NCI-H748 treated with DMSO at 0.1 percent for 48 hours (cell line): ENCODE measurements at places on chromosomes 11 and 22.

DNA sequence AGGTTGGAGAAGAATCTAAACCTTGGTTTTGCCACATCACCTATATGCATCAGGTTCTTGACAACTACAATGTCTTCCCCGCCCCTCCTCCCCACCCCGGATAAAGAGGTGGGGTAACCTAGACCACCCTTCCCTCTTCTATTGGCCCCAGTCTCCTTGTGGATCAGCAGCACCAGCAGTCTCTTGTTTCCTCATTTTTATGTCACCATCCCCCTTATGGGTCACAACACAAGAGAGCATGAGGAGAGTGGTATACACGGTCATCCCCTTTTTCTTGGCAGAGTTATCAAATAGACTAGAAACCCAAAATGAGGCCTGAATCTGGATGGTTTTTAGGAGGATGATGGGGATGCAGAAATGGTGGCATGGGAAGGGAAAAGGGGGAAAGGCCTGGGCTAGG is 1.2 kb downstream of the MS4A4E start:
- DNase-seq, result no peak

DNA sequence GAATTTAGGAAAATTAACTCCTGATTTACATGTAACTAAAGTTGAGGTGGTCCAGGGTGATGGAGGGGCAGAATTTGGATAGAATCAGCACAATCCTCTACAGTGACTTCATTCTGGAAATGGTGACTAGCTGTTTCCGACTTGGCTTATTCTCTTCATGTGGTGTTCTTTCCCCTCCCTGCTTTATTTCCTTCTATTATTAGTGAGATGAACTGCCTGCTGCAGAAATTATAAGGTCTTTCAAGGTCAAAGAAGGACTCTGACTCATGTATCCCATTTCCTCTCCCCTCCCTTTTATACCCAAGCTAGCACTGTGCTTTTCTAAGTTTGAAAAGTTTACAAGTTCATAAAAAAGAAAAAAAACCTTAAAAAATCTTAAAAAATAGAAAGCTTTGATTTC is 12.2 kb upstream of the MRPL17 start:
- DNase-seq, result no peak

DNA sequence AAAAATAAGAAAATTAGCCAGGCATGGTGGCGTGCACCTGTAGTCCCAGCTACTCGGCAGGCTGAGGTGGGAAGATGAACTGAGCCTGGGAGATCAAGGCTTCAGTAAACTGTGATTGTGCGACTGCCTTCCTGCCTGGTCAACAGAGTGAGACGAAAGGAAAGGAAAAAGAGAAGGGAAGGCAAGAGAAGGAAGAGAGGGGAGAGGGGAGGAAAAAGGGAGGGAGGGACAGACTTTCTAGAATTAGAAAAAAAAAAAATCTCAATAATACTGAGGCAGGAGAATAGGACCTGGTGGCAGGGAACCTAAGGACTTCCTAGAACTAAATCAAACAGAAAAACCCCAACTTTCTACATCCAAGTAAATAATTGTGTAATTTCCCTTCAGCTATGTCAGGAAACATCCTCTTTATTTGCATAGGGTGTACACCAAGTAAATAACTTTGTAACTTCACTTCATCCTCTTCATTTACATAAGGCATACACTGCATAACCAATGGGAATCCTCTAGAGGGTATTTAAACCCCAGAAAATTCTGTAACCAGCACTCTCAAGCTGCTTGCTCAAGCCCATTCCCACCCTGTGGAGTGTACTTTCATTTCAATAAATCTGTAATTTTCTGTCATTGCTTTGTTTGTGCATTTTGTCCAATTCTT is 8.7 kb downstream of the SBF2 start:
- DNase-seq, result no peak

DNA sequence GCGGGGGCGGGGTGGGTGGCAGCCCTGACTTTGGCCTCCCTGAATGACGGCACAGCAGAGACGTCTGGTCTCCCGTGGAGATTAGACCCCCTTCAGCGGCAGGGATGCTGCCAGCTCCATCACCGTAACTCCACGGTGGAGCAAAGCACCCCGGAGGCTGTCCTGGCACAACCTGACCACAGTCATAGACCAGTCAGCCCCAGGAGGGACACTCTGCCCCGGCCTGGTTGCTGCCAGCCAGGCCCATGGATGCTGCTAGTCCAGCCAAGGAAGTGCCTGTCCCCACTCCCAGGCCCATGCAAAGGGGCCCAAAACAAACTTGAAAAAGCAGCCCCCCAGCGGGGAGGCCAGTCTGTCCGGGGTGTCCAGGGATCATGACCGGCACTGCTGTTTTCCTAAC is 11.5 kb upstream of the ANO1 start:
- no peak for DNase-seq

DNA sequence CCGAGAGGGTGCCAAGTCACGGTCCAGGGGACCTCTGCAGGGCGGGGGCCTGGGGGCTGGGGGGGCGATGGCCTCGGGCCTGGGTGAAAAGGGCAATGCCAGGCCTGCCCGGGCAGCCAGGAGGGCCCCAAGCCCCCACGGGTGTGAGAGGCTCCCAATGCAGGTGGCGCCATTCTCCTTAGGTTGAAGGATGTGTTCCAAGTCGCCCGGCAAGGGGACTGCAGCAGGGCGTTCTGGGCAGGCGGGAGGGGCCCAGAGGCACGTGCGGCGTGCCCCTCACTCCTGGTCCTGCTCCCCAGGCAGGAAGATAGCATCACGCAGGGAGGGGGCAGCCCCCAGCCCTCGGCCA is 730 bp upstream of the TNNI2 start:
- no peak for DNase-seq

- DNase-seq, result no peak
Observed at GRCh38 chr11:1280116-1281035, 29.1 kb downstream of the TOLLIP start.
